NCI-H187 treated with DMSO at 0.1 percent for 48 hours (cell line): ENCODE measurements at places on chromosomes 7 and 10.

- DNase-seq: no peak
These were observed 392.1 kb upstream of the MGMT start for GRCh38 chr10:129074939-129075338.

DNA sequence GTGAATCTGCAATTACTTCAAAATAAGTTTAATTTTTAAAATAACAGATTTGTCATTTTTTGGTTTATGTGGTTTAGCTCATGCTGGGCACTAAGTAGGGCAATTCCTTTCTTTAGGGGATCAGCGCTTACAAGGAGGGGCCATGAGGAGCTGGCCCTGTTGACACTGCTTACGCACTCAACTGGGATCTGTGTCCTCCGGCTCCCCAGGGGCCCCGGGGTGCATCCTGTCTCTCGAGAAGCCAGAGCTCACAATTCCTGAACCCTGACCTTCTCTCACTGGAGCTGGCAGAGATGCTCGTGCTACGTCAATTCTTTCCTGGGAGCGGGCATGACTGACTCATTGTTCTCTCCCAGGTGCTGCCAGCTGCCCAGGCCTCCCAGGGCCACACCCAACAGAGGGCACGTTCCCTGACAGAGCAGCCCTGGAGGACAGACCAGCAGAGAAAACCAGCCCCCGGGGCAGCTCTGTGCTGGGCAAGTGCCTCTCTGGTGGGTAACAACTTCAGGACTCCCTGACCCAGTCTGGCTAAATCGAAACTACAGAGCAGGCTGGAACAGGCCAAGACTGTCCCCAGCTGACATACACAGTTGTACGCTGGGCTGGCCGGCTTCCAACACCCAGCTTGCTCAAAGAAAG, 36.8 kb downstream of the CTBP2 start:
- no peak for DNase-seq

GRCh38 chr10:8112230-8112905, 57.9 kb downstream of the GATA3 start:
- no peak for DNase-seq

- no peak for DNase-seq
These were observed 656.4 kb downstream of the KCNMA1 start for GRCh38 chr10:76981251-76981650.

- no peak for DNase-seq
These were observed 19.1 kb downstream of the PI4K2A start for GRCh38 chr10:97659589-97659988.

DNA sequence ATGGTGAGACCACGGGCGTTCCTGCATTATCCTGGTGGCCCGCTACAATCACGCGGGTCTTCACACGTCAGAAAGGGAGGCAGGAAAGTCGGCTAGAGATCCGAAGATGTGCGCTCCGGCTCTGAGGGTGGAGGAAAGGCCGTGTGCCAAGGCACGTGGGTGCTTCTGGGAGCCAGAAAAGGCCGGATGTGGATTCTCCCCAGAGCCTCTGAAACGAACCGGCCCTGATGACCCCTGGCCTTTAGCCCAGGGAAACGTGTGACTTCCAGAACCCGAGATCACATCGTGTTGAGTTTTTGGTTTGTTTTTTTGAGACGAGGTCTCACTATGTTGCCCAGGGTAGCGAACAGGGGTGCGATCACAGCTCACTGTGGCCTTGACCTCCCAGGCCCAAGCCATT, 244.2 kb downstream of the ELFN1 start:
- no peak for DNase-seq

DNA sequence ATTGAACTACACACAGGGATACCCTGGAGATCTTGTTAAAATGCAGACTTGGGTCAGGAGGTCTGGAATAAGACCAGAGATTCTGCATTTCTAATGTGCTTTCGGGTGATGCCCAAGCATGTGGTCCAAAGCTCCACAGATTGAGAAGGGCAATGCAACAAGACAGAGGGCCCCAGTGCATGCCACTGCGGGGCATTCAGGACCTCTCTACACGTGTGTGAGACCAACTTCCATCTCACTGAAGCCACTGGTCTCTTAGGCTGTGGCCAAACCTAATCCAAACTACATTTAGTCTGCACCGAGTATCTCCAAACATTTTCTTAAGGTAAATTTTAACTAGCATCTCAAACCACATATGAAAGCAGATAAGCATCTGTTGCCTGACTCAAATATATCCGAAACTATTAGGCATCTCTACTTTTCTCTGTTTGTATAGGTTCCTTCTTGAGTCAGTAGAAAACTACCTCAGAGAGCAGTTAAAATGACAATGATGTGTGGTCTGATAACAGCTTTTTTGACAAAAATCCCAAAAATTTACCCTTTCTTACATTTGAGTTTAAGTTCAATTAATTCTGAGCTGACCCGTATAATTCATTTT, 107.5 kb downstream of the ELMO1 start:
- no peak for DNase-seq

DNA sequence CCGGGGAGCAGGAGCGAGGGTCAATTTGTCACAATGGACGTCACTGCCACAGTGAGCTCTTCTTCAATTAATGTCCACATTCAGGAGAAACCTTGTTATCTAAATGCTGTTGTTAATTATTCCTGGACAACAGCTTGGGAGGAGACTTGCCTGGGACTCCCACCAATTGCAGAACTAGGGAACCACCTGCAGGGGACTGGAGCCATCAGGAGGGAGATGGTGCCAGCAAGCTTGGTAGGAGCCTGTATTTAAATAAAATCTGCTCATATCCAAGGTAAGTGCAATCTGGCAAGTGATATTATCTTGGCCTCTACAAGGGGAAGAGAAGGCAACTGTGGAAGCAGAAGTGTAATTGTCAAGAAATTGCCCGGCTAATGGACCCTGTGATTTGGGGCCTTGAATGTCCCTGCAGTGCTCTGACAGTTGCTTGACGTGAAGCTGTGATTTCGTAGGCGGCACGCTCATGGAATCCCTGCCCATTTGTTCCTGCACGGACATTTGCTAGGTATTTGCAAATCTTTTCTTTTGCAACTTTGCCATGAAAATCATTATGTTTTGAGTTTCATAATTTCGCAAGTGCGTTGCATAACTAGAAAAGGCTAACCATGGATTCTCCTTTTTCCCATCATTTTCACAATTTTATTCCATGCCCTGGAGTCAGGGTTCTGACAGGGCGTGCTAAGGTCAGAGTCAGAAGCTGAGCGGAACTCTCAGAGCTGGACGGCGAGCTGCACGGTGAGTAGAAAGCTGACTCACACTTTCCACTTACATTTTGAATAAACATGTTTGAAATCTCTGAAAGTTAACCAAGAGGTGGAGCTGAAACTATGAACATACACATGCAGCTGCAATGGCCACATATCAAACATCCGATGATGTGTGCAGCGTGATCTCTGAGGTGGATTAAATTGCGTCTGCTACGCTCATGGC, 84.9 kb upstream of the TCERG1L start:
- DNase-seq: no peak

DNA sequence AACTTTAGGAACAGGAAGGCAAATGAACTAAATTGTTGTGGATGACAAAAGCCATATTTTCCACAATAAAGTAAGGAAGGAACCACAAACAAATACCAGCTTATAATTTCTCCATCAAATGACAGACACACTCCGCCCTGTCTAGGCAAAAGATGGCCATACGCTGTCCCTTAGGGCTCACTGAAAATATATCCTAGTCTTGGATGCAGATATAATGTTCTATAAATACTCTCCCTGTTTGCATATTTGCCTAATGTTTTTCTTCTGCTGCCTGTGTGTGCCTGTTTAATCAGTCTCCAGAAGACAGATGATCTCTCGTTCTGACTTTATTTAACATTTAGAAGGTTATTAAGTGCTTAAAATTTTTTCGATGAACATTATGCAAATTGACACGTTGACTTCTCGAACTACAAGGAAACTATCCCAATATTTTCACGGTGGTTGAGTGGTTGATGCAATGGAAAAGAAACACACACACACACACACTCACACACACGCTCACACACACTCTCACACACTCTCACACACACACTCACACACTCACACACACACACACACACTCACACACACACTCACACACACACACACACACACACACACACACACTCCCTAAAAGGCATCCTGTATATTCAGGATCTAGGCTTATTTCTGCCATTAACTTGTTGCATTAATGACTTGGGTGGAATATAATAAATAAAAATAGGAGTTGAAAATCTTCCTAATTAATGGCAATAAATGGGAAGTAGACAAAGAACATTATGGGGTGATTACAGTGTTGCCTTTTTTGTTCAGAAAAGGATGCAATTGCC, 297.1 kb downstream of the PRPF18 start:
- DNase-seq: no peak

DNA sequence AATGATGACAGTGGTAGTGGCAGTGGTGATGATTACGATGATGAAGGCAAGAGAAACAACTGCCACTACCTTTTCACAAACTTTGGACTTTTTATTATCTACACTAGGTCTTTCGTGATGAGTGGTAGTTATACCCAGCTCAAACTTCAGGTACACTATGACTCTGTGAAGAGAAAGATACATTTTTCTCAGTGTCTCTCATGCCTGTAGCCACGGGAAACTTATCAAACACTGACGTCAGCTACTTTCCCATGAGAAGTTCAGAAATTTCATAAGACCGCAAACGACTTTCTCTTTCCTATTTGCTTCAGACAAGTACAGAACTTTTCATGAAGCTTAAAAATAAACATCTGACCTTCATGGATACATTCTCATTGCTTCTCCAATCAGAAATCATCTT, 57.0 kb downstream of the CALD1 start:
- no peak for DNase-seq

GRCh38 chr7:35695987-35696386, 1.1 kb upstream of the HERPUD2 start:
- no peak for DNase-seq

GRCh38 chr10:52864201-52865106, 91.9 kb upstream of the MBL2 start:
- no peak for DNase-seq

DNA sequence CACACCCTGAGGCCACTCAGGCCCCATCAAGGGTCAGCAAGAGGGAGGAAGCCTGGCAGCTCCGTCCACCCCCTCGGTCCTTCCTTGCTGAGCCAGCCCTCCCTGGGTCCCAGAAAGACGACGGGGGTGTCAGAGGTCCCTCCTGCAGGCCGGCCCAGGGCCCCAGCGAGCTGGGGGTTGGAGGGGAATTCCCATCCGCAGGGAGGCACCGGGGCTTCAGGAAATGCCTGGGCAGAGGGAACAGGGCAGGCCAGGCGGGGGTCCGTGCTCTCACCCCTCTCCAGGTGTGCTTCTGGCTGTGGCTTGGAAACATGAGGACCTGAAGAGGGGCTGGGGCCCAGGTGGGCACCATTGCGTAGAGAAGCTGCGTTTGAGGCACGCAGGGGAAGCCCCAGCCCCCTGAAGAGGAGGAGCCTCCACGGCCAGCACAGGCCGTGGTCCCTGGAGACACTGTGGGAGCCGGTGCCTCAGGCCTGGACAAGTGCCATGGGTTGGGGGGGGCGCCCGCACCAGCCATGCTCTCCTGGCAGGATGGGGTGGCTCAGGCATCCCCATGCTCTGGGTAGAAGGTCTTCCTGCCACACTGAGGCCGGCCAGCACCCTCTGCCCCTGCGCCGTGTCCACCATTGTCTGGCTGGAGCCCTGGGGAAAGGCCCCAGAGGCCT, 66.7 kb downstream of the PDGFA start:
- no peak for DNase-seq

DNA sequence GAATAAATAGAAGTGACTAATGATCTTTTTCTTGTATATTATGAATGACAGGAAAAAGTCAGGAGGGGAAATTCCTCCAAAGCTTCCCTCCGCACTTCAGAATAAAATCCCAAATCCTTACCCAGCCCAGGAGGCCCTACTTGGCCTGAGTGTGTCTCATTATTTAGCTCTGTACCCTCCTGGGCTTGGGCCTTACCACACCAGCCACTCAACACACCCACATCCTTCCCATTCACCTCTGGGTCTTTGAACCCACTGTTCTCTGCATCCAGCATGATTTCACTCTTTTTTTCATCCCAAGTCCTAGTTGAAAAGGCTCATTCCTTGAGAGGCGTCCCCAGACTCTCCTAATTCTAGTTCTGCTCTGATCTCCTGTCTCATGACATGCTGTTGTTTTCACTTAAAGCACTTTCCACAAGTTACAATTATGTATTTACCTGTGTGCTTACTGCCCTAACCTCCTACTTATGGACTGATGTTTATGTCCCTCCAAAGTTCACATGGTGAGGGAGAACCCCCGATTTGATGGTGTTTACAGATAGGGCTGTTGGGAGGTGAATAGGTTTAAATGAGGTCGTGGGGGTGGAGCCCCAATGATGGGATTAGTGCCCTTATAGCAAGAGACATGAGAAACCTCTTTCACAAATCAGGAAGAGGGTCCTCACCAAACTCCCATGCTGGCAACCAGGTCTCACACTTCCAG, 6.4 kb downstream of the NOD1 start:
- no peak for DNase-seq

GRCh38 chr10:130964771-130965170, 346.8 kb downstream of the TCERG1L start:
- no peak for DNase-seq

DNA sequence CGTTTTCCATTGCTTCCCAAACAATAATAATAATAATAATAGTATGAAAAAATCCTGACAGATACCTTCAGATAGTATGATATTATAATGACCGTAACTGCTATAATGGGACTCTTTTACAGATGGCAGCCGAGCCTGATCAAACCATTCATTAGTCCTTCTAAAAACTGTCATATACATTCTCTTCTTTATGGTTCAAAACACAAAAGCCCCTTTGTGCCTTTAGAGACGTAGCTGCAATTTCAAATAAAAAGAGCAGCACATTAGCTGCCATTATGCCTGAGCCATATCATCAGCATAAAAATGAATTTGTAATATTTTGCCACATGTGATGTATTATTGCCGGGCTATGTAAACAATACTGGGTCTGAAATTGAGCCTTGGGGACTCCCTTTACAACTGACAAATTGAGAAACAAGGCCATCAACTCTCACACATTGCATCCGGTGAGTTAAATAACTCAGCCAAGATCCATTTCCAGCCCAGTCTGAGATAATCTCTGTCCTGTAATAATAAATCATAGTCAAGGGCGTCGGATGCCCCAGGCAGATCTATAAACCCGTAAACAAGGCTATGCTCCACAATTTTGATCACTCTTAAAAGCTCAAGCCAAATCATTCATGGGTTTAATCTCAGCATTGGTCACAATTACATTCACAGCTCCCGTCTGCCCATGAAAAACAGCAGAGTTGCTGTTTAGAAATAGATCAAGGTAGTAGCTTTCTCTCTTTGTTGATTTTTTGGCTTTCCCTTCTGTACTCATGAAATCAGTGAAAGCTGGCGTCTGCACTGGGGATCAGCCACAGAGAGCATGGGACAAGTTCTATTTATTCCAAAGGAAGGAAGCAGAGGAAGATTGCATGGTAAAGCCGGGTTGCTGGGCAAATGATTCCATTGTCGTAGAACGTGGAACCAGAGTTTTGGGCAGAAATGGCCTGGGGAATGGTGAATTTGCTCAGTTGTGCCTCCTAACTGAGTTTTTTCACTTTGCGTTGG, 150.1 kb upstream of the BMPER start:
- DNase-seq: no peak

DNA sequence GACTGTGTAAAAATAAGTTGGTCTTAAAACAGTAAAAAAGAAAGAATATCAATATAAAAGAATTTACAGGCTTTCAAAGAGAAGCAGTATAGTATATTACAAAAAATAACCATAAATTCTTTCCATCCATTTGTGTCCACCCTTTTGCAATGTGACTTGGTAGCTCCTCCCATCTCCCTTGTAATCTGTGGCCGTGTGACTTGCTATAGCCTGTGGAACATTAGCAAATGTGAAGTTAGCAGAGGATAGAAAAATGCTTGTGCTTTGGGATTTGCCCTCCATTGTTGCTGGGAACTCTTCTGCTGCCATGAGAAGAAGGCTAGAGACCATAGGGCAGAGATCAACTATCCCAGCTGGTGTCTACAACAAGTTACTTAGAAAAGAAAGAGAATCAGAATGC, 30.2 kb downstream of the KLHL7 start:
- no peak for DNase-seq

- DNase-seq: no peak
These were observed 290.0 kb downstream of the RNLS start for GRCh38 chr10:88293073-88293472.
